ENCODE measurements at places on chromosomes 4 and X. TPM values are rescaled to one million over a fixed set of nuclear protein-coding genes. Genes with fewer than 3 reads are reported as not detected.

DLG3 gene
- 34.2 TPM for total RNA-seq

RIBC1 gene
- 2.8 TPM for total RNA-seq

VSIG1 gene
- 4.0 TPM for total RNA-seq

NRK gene
- 16.1 TPM for total RNA-seq

ADH7 gene
- total RNA-seq, result not detected

TMPRSS11D gene
- total RNA-seq, result not detected

PNMA6F gene
- total RNA-seq, result not detected

NUP62CL gene
- 5.6 TPM for total RNA-seq

GABRE gene
- total RNA-seq, result 11.2 TPM

SOD3 gene
- total RNA-seq, result 21.1 TPM

MAGED4B gene
- 55.3 TPM for total RNA-seq

LRAT gene
- total RNA-seq, result 0.17 TPM

WAS gene
- not detected for total RNA-seq

CXCR3 gene
- total RNA-seq, result not detected

COL25A1 gene
- total RNA-seq, result not detected

DCHS2 gene
- not detected for total RNA-seq

SCFD2 gene
- 19.1 TPM for total RNA-seq

RHOH gene
- not detected for total RNA-seq

LARP7 gene
- 52.4 TPM for total RNA-seq

NPY5R gene
- 0.17 TPM for total RNA-seq

HMGN5 gene
- 1.6 TPM for total RNA-seq

NXF2 gene
- not detected for total RNA-seq

ANKRD50 gene
- 20.1 TPM for total RNA-seq

SERPINA7 gene
- total RNA-seq, result not detected

PDLIM3 gene
- total RNA-seq, result 6.1 TPM

HPGDS gene
- total RNA-seq, result not detected

MCF2 gene
- total RNA-seq, result not detected

CLIC2 gene
- 0.52 TPM for total RNA-seq

HERC5 gene
- total RNA-seq, result 5.7 TPM

PLAC1 gene
- total RNA-seq, result not detected

FRG2 gene
- not detected for total RNA-seq

IQCM gene
- total RNA-seq, result not detected

GLRA3 gene
- total RNA-seq, result not detected

BCLAF3 gene
- total RNA-seq, result 20.7 TPM

MTMR8 gene
- 1.4 TPM for total RNA-seq

VEGFD gene
- total RNA-seq, result 0.05 TPM

ADAMTS3 gene
- 22.1 TPM for total RNA-seq

ETDA gene
- total RNA-seq, result not detected

GCNA gene
- 3.7 TPM for total RNA-seq

ODAPH gene
- total RNA-seq, result 1.7 TPM

CT45A2 gene
- total RNA-seq, result not detected

USP51 gene
- total RNA-seq, result 1.0 TPM

DGKK gene
- total RNA-seq, result not detected

TDO2 gene
- 0.05 TPM for total RNA-seq

CCNG2 gene
- total RNA-seq, result 153 TPM

UGT2B11 gene
- not detected for total RNA-seq

EREG gene
- total RNA-seq, result 2.0 TPM

SLC26A1 gene
- 1.4 TPM for total RNA-seq

Measured in renal cortical epithelial cell (primary cell).